ENCODE measurements at places on chromosomes 1 and 21. TPM values are rescaled to one million over a fixed set of nuclear protein-coding genes. Genes with fewer than 3 reads are reported as not detected.

MORN1 gene
- total RNA-seq: 3.6 TPM

SOX13 gene
- 0.56 TPM for total RNA-seq

CD58 gene
- total RNA-seq: 6.4 TPM

DNAH14 gene
- total RNA-seq: 2.7 TPM

BGLAP gene
- not detected for total RNA-seq

ANKRD35 gene
- total RNA-seq: 1.1 TPM

RNASEL gene
- 6.4 TPM for total RNA-seq

RAB3B gene
- 91.9 TPM for total RNA-seq

GRIK3 gene
- total RNA-seq: not detected

C1orf87 gene
- not detected for total RNA-seq

FAM131C gene
- 0.28 TPM for total RNA-seq

IL12RB2 gene
- total RNA-seq: not detected

RIPPLY3 gene
- not detected for total RNA-seq

NUP210L gene
- under 0.01 TPM for total RNA-seq

SEC16B gene
- total RNA-seq: 4.3 TPM
